ENCODE measurements at places on chromosomes 5 and 9.

DNA sequence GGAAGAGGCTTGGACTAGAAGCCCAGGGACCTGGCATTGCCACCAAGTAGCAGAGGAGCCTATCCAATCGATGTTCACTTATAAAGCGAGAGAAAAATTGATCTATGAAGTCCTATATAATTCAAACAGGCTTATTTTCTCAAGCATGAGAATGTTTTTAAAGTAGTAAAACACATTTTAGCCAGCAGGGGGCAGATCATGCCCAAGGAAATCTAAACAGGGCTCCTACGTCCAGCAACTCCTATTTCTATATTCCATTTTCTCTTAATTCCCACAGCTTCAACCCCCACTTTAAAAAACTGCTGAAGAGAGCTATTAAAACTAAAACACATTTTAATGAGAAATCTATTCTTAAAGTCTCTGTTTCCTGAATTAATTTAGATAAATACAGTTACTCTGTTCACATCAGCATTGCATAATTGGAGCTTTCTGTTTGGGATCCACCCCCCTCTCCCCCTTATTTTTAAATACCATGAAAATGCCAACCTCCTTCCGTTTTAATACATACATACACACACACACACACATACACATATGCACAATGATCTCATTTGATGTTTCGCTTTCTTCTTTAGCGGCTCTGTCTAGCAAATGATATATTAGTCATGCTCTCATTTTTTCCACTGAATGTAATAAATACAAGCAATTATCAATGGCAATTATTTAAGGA is 144.9 kb downstream of the MYO10 start:
- DNase-seq, result no peak

GRCh38 chr5:55232985-55233928 is at the start of gene CCNO:
TSS of gene CCNO (minus strand) at chr5:55233608. CDS start at chr5:55233523, 85 bp downstream.
- peak; percentile 80 for DNase-seq

GRCh38 chr5:116078199-116078598 is 6.6 kb upstream of the COMMD10 start:
- DNase-seq, result no peak

- DNase-seq, result no peak
Observed at GRCh38 chr5:59361454-59361853, 532.1 kb downstream of the PDE4D start.

- DNase-seq, result no peak
Observed at GRCh38 chr9:124580186-124580585, 73.0 kb upstream of the NR5A1 start.

DNA sequence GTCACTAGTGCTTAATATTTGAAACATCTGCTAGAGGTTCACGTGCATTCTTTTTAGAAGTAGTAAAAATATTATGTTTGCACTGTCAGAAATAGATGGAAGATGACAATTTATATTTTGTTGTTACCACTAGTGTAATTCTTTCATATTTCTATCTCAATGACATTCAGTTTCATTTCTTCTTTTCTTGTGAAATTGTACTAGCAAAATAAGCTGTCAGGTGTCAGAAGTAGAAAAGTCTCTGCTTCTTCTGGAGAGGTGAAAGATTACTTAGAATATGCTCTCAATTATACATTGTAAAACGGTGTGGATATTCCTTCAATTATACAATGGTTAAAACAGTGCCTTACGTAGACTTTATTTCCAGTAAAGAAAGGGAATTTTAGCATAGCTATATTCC is 395.4 kb downstream of the CSNK1G3 start:
- DNase-seq, result no peak

GRCh38 chr5:8727396-8727795 is 818.5 kb downstream of the SEMA5A start:
- no peak for DNase-seq

DNA sequence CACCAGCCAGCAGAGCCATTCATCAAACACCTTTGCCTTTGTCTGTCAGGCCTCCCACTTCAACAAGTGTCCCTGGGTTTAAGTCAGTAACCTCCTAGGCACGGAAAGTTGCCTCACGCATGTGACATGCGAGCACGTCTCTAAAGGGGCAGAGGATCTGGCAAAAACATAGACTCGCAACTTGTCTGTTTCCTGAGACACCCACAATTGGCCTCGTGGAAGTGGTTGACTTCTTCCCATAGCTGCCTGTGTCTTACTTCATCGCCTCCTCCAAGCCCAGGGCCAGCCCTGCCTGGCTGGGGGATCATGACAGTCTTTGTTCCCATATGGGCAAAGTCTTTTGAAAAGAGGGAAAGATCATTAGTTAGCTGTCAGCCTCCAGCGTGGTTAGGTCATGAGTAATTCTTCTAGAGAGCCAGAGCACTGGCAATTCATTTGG is 35.5 kb upstream of the GLRX start:
- DNase-seq, result no peak

GRCh38 chr5:2746561-2747032 is 4.9 kb downstream of the IRX2 start:
- DNase-seq, result no peak

GRCh38 chr9:2012347-2012746 is 2.8 kb upstream of the SMARCA2 start:
- no peak for DNase-seq

GRCh38 chr5:113246361-113246870 is 188.4 kb downstream of the TSSK1B start:
- no peak for DNase-seq

- DNase-seq, result peak; percentile 60
Observed at GRCh38 chr5:88660947-88661805, 221.8 kb downstream of the MEF2C start.

DNA sequence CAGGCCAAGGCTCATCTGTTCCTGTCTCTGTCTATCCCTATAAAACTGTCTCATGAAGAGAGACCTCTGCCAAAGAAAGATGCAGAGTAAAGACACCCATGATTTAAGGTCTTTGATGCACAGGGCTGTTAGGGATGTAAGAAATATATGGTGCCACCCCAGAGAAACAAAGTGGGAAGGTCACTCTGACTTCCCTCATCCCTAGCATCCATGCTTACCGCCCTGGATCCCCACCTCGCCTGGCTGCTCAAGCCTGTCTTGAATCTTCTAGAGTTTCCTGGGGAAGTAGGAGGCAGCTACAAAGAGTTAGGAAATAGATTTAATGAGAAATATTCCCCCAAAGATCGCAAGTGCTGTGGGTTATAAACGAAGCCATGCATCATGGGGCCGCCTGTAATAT is 349.2 kb downstream of the SLIT3 start:
- no peak for DNase-seq

GRCh38 chr9:128093011-128093410 is 25.0 kb downstream of the SLC25A25 start:
- DNase-seq, result no peak

- DNase-seq, result peak; percentile 63
Observed at GRCh38 chr5:157449011-157449723, 10.8 kb upstream of the NIPAL4 start.

DNA sequence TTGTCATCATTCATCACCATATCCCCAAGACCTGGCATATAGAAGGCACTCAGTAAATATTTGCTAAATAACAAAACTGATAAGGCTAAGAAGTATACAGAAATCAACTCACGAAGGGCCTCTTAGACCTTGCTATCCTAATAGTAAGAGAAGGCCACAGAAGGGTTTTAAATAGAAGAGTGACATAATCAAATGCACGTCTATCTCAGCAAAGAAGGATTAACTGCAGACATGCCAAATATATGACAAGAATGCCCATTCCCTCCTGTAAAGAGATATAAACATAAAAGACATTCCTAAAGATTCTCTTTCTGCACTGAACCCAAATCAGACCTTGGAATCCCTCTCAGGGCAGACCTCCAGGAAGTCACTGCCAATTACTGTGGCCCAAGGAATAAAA is 34.1 kb downstream of the ECPAS start:
- no peak for DNase-seq

DNA sequence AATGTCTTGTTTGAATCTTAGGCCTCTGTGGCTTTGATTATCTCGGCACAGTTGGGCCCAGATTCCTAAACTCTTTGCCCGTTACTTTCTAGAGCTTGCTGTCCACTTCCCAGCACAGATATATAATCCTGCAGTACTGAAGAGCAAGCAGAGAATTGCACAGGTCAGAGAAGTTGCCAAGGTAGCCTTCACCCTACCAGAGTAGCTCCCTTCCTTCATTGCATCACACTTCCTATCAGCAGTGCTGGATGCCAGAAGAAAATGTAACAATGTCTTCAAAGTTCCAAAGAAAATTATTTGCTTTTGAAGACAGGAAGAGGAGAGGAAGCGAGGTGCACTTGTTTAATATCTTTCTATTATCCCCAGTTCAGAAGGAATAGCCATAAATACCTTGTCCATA is 38.1 kb upstream of the SPATA31D4 start:
- no peak for DNase-seq

GRCh38 chr9:89471390-89471789 is 26.5 kb downstream of the SEMA4D start:
- DNase-seq, result no peak

GRCh38 chr9:33434317-33435105 is 12.9 kb downstream of the AQP3 start:
- no peak for DNase-seq

GRCh38 chr9:90948156-90948555 is 146.5 kb downstream of the SYK start:
- peak; percentile 27 for DNase-seq

DNA sequence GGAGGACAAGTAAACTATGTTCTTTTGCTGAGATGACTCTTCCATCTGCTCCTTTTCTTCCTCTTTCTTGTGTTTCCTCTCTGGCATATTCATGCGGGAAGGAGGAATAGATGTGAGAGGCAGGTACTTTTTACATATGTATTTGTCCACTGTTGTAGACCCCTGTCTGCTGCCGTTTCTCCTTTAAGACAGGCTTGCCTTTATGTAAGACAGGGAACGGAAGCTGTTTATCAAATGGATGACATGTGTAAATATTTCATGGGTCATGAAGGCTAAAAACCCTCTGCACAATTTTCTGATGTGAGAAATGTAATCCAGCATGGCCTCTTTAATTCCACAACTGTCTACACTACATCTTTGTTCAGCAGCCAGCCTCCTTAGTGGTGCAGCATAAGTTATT is 1525.5 kb upstream of the NUDT12 start:
- no peak for DNase-seq

GRCh38 chr5:173242675-173243121 is 7.7 kb upstream of the NKX2-5 start:
- no peak for DNase-seq

DNA sequence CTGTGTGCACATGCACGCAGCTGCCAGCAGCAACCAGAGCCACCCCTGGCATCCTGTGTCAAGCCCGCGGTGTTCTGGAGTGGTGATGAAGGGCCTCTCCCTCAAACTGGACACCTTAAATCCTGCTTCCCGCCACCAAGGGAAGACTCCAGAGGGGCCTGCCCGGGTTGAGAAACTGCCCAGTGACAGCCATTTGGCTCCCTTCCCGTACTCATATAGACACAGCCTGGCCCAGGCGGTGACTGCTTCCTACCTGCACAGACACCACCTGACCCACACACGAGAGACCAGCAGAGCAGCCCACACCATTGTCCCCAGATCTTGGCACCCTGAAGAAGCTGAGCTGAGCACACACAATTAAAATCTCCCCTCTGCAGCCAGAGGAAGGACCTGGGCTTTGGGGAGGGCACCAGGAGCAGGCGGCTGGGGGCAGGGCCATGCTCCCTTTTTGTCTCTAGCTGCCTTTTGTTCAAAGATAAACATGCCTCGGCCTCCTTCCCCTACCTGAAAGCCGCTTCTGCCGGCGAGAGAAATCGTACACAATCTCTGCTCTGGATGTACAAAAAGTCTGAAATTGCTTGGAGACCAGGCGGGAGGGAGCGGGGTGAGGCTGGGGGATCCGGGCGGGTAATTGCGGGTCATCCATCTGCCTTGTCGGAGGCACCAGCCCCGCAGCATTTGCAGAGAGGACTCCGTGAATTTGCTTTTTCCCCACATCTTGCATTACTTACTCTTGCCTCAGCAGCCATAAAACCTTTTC is 78.4 kb downstream of the TSPAN17 start:
- DNase-seq, result no peak

DNA sequence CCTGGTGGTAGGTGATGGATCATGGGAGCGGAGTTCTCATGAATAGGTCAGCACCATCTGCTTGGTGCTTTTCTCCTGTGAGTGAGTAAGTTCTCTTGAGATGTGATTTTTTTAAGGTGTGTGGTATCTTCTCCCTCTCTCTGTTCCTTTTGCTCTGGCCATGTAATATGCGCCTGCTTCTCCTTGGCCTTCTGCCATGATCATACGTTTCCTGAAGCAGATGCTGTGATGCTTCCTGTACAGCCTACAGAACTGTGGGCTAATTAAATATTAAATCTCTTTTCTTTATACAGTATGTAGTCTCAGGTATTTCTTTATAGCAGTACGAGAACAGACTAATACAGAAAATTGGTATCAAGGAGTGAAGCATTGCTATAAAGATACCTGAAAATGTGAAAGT is 36.4 kb downstream of the UNC13B start:
- DNase-seq, result no peak

GRCh38 chr9:137879052-137879451 is 1.5 kb downstream of the CACNA1B start:
- DNase-seq, result no peak

- DNase-seq, result no peak
Observed at GRCh38 chr5:95634081-95634480, 12.5 kb upstream of the RFESD start.

DNA sequence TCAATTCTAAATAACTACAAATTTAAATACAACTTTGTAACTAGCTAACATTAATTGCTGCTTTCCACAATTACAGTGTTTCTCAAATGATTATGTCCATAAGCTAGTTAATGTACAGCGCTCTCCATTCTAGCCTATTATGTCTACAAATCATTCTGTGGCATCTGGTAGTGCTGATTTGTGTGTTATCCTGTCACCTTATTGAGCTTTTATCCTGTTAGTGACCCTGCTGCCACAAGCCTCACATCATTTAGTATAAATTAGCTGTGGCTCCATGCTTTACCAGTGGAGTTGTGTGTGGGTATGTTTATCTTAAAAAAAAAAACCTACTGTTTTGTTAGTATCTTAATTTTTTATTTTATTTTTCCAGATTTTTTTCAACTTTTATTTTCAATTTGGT is 112.6 kb upstream of the PJA2 start:
- no peak for DNase-seq

DNA sequence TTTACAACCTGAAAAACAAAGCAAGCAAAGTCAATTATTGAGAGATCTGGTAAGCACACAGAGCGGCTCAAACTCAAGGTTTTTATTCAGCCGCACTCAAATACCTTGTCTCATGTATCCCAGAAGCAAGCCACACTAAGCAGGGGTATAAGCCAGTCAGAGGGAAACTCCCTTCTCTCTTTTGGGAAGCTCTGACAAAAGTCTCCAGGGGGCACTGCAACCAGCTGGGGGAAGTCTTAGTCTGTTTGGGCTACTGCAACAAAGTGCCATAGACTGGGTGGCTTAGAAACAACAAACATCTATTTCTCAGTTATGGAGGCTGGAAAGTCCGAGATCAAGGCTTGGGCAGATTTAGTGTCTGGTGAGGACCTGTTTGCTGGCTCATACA is 246.0 kb downstream of the ENC1 start:
- no peak for DNase-seq

GRCh38 chr5:79050498-79050897 is 19.0 kb downstream of the DMGDH start:
- no peak for DNase-seq

DNA sequence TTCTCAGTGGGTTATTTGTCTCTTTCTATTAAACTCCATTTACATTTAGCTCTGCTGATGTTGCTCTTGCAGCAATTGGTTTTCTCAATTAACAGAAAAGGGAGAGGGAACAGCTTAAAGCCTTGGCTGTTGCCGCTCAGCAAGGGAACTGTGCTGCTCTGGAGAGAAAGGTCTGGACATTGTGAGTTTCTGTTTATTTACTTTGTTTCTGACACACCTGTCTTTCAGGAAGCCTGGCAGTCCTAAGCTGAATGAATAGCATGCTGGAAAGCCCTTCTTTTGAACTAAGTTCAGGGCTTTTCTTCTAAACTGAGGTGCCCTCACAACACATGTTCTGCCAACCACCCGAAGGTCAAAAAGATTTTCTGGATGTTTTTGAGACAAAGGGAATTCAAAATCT is 491.9 kb downstream of the PDE4D start:
- DNase-seq, result no peak
